ENCODE measurements at places on chromosomes 4 and X.

DNA sequence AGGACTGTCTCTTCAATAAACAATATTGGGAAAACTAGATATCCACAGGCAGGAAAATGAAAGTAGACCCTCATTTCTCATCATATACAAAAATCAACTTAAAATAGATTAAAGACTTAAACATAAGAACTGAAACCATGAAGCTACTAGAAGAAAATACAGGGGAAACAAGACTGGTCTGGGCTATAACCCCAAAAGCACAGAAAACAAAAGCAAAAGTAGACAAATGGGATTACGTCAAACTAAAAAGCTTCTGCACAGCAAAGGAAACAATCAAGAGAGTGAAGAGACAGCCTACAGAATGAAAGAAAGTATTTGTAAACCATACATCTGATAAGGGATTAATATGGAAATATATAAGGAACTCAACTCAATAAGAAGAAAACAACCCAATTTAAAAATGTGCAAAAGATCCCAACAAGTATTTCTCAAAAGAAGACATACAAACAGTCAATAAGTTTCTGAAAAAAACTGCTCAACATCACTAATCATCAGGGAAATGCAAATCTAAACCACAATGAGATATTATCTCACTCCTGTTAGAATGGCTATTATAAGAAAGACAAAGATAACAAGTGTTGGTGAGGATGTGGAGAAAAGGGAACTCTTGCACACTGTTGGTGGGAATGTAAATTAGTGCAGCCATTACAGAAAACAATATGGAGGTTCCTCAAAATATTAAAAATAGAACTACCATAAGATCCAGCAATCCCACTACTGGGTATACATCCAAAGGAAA lies 325.3 kb upstream of the RASGEF1B start:
- no peak for DNase-seq

DNA sequence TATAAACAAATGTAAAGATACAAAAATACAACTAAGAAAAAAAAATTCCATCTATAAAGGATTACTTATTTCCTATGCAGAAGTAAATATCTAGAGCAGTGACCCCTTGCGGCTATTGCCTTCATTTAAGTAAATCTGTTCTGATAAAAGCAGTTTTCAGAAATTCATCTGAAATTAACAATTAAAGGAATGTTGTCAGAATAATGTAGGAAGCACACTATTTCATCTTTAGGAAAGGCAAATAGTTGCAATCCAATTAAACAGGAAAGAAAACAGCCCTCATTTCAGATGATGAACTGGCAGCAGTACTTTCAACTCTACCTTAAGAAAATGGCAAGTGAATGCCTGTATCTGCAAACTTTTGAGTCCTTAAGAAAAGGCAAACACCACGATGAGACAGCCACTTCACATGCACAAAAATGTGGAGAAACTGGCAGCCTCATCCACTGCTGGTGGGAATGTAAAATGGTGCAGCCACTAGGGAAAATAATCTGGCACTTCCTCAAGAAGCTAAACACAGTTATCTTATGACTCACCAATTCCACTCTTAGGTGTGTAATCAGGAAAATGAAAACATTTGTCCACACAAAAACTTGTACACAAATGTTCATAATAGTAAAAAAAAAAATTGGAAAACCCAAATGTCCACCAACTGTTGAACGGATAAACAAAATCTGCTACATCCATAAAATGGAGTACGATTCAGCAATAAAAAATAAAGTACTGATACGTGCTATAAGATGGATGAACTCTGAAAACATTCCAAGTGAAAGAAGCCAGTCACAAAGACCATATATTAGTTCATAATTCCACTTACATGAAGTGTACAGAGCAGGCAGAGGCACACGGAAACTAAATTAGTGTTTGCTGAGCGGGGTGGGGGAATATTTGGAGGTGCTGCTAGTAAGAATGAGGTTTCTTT lies 2.0 kb upstream of the THAP9 start:
- DNase-seq: no peak

DNA sequence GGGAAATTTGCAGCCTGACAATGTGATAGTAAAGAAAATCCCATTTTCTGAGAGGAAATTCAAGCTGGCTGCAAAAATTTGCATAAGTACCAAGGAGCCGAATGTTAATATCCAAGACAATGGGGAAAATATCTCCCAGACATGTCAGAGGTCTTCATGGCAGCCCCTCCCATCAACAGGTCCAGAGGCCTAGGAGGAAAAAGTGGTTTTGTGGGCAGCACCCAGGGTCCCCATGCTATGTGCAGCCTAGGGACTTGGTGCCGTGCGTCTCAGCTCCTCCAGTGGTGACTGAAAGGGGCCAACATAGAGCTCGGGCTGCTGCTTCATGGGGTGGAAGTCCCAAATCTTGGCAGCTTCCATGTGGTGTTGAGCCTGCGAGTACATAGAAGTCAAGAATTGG lies 6.3 kb upstream of the UGDH start:
- DNase-seq: no peak

- DNase-seq: no peak
Measured at GRCh38 chrX:6861456-6861855, 286.1 kb upstream of the STS start.

GRCh38 chr4:55396308-55397125 lies 760 bp downstream of the TMEM165 start:
- peak; percentile 14 for DNase-seq

DNA sequence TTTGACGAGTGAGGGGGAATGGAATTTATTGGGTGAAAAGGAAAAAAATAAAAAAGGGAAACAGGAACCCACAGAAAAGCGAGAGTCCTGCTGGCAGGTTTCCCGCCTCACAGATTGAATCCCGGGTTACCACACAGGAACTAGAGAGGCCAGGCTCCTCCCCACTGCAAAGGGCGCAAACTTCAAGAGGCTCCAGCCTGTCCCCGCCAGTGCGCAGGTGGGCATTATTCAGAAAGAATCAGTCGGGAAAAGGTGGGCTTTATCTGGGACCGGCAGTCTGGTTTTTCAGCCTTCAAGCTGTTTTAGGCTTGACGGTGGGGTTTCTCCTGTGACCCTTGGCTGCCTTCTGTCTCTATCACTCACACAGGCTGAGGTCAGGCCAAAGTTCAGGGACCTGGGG lies 1496.8 kb downstream of the RPA4 start:
- DNase-seq: no peak

GRCh38 chrX:15043538-15043937 lies 170.3 kb downstream of the MOSPD2 start:
- no peak for DNase-seq

DNA sequence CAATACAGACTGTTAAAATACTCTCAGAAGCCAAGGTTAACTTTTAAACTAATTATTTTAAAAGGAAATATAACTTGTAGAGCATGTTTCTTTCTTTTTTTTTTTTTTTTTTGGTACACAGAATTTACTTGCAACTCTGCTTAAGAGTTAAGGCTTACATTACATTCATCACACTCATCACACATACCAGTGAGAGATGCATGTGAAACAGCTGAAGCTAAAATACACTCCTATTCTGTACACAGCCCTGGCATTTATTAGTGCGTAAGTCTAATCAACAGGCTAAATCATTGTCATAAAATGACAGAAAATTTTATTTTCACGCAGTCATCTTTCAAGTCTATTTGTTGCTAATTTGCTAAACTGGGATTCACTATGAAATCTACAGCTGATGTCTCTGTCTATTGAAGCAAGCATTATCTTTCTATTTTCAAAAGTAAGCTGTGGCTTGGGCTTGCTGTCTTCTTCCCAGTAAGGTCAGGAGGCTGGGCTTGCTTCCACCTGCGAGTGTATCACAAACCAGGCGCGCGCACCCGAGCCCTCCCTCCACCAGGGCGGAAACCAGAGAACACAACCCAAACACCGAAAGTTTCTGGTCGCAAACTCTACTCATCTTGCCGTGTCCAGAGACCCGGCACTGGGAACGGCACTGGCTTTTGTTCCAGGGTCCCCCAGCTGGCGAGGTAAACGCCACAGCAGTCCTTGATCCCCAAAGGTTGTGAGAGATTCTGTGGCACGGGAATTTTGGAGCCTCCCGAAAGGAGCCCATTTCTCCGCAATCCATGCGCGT lies 3.9 kb downstream of the MAML3 start:
- DNase-seq: no peak

- DNase-seq: no peak
Measured at GRCh38 chr4:39442998-39443397, 15.7 kb downstream of the RPL9 start.

- no peak for DNase-seq
Measured at GRCh38 chrX:151773434-151773833, 38.9 kb downstream of the CNGA2 start.

DNA sequence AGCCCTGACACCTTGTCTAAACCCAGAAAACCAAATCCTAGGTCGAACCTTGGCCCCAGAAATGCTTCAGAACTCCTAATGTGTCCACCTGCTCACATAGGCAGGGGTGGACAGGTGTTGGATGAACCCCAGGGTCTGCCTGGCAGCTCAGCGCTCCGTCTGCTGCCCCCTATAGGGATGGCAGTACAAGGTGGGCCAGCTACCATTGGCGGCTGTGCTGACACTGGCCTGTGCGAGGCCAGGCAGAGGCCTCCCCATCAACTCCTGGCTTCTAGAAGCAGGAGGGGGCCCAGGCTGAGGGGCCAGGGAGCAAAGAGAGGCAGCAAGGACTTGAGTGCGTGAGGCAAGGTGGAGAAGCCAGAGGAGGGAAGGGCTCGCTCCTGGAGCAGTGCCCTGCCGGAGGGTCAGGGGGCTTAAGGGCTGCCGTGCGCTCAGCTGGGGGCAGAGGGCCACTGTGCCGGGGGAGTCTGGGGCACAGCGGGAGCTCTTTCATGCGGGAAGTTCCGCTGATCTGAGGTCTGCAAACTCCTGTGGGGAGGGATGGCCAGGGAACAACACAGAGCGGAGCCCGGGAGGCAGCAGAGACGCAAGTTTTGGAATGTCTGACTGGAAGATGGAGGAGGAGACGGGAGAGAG lies 20.6 kb downstream of the CCNQ start:
- no peak for DNase-seq

DNA sequence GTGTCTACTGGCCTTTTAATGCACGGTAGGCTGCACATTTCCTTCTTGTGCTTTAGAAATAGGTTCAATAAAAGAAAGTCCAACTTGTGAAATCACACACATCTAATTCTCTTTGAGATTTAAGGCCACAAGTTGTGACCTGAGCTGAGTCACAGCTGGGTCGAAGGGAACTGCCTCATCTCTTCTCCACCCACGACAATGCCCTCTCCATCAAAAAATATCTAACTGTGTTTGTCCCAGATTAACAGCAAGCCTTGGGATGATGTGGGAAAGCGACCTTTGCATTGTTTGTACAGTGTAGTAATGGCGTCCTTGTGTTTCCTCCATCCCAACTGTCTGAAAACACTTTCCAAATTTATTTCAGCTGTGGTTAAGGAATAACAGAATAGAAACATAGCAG lies 168.9 kb downstream of the AMELX start:
- DNase-seq: no peak

DNA sequence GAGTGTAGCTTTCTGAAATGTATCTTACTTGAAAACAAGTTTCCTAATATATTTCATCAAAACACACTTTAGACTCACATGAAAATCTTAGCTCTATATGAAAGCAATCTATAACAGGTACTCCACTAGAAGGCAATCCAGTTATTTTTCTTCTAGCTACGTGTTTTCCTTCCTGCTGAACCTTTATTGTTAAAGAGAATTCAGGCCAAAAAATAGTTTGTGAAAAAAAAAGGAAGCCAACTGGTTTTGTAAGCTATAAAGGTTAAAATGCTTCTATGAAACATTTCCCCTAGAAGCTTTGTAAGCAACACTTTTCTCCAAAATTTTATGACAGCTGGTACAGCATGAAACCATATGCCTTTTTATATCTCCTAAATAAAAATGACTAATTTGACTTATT lies 304.7 kb upstream of the DIAPH2 start:
- no peak for DNase-seq

GRCh38 chrX:119686087-119686691 lies 6.8 kb downstream of the SEPTIN6 start:
- DNase-seq: no peak

- no peak for DNase-seq
Measured at GRCh38 chr4:90127223-90127705, at the start of gene CCSER1. Gene CCSER1 (plus strand): TSS chr4:90127394.

GRCh38 chr4:159142241-159142640 lies 39.4 kb downstream of the RAPGEF2 start:
- no peak for DNase-seq

- no peak for DNase-seq
Measured at GRCh38 chr4:182185491-182185890, 57.7 kb upstream of the TENM3 start.

- no peak for DNase-seq
Measured at GRCh38 chrX:29604381-29604780, 611.0 kb upstream of the MAGEB2 start.

GRCh38 chrX:115573185-115573584 lies 12.2 kb downstream of the PLS3 start:
- DNase-seq: no peak

- DNase-seq: no peak
Measured at GRCh38 chr4:159047478-159048165, 55.3 kb upstream of the RAPGEF2 start.

DNA sequence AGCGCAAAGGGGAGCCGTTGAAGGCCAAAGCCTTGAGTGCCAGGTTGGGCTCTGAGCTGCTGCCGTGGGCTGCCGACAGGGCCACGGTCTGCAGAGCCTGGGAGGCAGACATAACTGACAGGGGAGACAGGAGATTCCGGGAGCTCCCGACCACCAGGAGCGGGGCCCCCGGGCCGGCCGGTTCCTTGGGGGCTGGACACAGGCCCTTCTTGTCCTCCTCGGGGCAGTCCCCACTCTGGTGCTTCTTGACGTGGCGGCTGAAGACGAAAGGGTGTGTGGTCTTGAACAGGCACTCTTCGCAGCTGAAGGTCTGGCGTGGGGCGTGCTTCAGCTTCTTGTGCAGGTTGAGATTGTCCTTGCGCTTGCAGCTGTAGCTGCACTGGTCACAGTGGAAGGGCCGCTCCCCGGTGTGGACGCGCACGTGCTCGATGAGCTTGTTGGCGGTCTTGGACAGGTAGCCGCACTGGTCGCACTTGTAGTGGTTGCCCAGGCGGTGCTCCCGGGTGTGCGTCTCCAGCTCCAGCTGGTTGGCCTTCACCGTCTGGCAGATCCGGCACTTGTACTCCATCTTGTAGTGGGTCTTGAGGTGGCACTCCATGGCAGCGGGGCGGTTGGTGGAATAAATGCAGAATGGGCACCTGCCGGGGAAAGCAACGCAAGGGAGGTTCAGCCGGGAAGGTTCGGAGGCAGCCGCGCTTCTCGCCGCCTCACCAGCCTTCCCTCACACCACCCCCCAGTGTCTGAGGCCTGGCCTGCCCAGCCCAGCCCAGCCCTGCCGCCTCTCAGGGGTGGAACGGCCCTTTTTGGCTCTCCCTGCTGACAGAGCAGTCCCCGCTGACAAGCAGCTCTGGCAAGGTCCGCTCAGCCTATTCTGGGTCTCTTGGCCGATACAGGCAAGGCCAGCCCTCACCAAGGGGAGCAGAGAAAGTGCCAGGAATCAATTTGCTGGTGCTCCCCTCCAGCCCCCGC lies 81.3 kb downstream of the C4orf51 start:
- DNase-seq: no peak

DNA sequence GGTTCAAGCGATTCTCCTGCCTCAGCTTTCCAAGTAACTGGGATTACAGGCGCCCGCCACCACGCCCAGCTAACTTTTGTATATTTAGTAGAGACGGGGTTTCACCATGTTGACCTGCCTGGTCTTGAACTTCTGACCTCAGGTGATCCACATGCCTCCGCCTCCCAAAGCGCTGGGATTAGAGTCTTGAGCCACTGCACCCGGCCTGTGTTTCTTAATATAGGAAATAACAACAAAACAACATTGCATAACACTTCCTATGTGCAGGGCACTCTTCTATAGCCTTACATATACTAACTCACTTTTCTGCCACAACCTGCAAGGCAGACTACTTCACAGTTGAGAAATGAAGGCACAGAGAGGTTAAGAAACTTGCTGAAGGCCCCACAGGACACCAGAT lies 12.8 kb upstream of the TMEM131L start:
- no peak for DNase-seq
